ENCODE measurements at places on chromosomes 4 and X.

DNA sequence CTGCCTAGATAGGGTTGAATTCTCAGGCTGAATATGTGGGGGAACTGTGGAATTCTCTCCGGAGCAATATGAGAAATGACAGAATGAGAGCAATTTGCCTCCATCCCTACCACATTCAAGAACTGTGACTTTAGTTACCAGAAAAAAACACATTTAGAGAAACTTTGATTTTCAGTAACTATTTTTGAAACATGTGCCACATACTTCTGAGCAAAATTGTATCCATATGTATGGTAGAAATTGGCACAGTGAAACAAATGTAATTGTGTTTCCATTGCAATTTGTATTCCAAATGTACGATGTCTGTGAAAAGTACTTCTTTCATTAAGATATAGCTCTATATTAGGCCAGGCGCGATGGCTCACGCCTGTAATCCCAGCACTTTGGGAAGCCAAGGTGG is 5.5 kb upstream of the KLHL8 start:
- DNase-seq = no peak

DNA sequence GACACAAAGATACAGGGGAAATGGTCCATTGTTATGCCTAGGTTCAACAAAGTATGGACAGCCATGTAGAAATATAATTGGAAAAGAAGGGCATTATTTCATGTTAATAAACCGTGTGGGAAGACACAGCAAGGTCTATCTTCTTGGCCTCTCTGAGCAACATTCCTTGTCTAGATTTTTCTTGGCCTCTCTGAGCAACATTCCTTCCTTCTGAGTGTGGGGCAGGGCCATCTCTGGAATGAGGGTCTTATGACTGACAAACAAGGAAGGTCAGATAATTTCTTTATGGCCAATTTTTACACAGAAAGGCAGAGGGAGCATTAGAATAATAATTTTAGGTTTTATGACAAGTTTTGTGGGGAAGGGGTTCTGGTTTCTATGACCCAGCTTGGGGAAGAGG is 24.3 kb upstream of the MAOA start:
- no peak for DNase-seq

- no peak for DNase-seq
Observed at GRCh38 chr4:39166177-39166576, 16.2 kb upstream of the WDR19 start.

DNA sequence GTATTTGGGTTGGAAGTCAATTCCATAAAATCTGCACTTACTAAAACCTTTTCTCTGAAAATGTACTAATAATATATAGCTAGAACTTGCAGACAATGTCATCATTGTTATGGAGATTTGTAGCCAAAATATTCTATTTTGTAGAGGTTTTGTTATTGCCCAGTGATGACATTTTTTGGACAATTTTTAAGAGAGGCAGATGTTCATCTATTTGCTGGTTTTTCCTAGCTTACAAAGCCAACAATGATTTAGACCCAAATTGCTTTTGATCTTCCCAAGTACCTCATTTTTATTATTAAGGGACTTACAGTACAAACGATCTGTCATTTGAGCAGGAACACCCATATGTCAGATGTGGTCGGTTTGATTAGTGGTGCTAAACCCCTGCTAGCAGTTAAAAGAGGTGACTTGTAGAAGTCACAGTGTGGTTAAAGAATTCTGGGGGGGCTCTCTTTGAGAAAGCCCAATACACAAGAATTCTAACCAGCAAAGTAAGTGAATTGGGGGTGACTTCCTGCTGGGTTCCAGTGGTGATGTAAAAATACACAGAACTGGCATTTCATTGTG is 136.2 kb downstream of the KIT start:
- DNase-seq = no peak

GRCh38 chr4:133713340-133713739 is 488.2 kb downstream of the PABPC4L start:
- DNase-seq = no peak

DNA sequence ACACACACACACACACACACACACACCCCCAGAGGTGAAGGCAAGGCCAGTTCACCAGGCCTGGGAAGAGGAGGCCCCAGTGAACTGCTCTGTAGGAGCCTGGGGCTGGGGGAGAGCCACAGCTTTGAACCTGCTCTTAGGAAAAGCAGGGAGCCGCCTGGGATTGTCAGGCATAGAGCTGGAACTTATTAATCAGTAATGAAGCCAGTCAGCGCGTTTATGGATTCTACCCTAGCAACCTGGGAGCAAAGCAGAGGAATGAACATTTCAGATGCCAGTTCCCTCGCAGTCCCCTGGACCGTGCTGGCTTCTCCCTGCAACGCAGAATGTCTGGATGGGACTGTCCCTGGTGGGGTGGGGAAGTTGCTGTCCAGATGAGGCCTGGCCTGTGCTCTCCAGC is 45.3 kb upstream of the DDX3X start:
- DNase-seq = no peak

DNA sequence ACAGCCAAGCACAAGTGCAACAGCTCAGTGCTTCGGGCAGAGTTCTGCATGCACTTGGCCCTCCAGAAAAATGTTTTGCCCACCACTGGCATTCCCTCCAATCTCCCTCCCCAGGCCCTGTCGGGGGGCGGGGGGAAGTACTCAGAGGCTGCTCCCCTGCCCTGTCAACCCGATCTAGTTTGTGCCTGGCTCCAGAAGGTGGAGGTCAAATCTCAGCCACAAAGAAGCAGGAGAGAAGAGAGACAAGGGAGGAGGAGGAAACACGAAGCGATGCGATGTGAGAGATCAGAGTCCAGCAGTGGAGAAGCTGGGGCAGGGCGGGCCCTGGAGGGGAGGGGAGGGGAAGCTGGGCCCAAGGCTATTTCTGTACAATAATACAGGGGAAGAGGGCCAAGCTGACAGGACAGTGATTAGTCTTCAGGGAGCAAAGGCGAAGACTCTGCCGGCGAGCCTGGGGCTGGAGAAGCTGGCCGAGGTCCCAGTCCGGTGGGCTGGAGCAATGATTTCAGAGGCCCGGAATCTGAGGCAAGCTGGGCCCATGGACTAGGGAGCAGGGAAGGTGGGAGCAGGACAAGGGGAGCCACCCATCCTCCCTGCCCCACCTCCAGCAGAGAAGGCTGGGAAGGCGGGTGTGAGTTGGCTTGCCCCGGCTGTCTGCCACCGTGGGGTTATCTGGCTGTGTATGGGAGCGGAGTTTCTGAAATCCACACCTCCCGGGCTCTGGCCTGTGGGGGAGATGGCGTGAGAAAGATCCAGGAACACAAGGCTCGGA is 167.1 kb downstream of the EFNB1 start:
- no peak for DNase-seq

DNA sequence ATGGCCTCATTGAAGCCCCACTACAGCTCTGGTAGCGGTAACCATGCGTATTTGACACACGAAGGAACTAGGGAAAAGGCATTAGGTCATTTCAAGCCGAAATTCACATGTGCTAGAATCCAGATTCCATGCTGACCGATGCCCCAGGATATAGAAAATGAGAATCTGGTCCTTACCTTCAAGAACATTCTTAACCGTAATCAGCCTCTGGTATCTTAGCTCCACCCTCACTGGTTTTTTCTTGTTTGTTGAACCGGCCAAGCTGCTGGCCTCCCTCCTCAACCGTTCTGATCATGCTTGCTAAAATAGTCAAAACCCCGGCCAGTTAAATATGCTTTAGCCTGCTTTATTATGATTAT is 876 bp downstream of the HPRT1 start:
- no peak for DNase-seq

- DNase-seq = no peak
Observed at GRCh38 chr4:145583191-145584055, 35.8 kb upstream of the MMAA start.

DNA sequence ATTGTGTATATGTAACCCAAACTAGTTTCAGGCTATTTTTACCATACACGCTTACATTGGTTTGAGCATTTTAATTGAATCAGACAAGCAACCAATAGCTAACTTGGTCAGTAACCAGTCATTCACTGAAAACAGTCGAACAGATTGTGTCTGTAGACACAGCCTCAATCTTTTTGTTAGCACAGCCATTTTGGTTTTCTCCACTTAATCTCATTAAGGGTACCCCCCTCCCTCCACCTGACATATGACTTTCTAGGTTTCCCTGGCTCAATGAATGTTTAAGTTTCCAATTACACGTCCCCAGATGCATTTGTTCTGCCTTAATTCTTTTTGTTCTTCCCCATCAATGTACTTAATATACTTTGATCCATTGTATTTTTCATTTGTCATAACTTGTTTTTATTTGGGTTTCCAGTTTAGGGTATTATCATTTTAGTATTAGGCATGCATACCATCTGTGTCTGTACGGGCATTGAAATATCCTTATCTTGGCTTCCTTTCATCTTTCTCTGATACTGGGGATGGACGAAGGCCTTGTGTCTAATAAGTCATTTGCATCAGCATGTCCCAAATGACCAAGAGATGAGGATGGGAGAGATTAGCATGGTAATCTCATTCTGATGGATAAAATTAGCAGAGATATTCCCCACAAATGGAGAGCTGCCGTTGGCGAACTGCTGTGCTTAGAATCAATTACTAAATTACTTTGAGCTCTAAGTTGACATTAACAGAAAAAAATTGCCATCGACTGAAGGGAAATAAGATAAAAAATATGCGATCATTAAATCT is 35.9 kb upstream of the PHOX2B start:
- no peak for DNase-seq

All from activated CD4-positive, alpha-beta memory T cell treated with anti-CD3 and anti-CD28 coated beads for 36 hours (primary cell).